Umbilical cord (tissue), 2 donors: ENCODE measurements at places on chromosomes 6 and 20. TPM values are rescaled to one million over a fixed set of nuclear protein-coding genes. Genes with fewer than 3 reads are reported as not detected.

- no peak for DNase-seq
Measured at GRCh38 chr6:56787209-56787608, 144.5 kb upstream of the DST start.

DNA sequence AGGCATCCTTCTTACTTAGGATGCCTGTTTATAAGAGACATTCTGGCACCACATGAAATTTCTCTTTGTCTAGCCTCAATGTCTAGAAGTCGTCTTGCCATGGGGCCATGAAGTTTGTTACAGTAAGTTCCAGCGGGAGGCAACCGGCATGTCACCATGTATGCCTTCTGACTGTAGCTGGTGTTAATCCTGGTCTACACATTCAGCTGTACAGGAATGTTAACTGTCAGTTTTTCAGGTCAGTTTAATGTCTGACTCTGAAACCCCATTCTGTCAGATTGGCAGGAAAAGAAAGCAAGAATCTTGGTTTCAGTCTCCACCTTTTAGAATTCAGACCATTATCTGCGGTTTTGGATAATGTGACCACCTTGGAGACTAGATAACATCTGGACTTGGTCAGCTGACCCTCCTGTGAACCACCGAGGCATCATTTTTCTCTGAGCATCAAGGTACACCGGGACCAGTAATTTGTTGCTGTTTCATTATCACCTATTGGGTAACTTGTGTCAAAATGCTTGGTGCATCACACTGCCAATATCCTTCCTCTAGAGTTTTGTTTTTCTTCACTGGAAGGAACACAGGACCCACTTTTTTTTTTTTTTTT, 228.7 kb downstream of the DOK5 start:
- DNase-seq: no peak

DNA sequence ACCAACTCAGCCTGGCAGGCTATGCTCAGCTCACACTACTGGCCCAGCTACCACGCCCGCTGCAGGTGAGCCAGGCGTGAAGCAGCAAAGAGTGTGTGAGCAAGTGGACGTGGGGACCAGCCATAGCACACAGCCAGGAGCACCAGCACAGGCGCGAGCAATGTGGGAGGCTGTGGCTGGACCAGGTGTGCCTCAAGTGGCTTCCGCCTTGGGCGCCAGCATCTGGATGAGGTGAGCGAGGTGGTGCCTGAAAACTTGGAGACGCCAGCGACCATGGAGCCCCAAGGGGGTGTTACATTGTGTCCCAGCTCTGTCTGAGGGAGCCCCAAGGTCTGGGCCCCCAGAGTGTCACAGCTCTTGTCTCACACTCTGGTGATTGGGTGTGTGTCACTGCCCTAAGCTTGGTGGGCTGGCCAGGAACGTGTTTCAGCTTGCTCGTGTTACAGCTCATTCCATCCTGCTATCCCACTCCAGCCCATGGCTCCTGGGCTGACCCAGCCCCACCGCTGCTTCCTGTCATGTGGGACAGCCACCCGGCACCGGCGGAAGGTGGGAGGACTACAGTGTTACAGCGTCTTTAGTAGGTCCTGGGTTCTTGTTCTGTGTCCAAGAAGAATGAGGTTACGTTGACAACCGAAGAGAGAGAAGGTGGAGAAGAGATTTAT, 508.0 kb upstream of the MMS22L start:
- DNase-seq: no peak

GRCh38 chr6:146851837-146852236, 253.1 kb downstream of the ADGB start:
- DNase-seq: no peak

DNA sequence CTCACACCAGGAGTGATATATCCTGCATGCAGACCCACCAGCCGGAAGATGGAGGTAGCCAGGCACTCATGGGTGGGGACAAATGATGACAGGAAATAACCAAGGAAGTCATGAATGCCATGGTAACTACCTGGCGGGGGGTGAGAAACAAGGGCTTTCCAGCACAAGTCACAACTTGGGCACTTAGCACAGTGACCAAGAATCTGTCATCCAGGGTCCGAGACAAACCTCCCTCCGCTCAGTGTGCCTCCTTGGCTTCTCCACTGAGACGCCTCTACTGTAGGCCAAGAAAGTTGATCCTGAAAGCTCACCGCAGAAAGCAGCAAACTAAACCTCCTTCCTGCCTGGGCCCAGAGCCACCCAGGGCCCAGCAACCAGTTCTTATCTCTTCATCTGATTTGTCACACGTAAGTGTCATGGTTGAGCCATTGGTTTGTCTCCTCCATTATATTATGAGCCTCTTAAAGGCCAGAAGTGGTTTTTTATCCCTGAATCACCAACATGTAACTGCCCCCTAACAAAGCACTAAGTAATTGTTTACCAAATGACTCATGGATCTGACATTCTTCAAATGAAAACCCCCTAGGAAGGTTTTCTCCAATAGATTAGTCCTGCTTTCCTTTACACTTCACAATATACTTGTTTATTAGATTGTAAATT, 84.3 kb upstream of the TAB2 start:
- no peak for DNase-seq

The PLA2G7 gene
- total RNA-seq: 0.48 TPM

The IPCEF1 gene
- 4.1 TPM for total RNA-seq

The MUC22 gene
- total RNA-seq: 6.5 TPM

DNA sequence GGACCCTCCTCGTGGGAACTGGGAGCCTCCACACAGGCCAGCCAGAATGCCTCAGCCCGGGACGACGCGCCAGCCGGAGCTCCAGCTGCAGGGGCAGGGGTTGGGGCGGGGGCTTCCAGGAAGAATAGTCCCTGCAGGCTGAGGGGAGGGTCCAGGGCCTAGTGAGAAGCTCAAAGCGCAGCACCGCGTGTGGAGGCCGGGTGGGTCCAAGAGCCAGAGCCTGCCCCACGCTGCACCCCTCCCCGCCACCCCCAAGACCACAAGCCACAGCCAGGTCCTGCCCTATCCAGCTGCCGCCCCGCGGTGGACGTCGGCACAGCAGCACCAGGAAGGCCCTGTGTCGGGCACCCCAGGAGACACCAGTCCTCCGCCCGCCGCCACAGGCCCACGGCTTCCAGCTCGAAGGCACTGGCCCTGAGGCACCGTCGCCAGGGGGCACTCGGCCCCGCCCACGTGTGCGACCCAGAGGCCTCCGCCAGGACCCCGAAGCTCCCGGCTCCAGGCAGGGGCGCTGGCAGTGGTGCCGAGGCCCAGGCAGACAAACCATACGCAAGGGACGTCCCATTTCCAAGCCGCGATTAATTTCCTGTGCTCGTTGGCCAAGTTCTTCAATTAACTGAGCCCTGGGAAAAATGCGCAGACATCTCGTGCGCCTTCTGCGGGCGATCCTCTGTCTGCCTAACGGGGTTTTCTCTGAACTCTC, 19.5 kb downstream of the KCNQ2 start:
- no peak for DNase-seq

DNA sequence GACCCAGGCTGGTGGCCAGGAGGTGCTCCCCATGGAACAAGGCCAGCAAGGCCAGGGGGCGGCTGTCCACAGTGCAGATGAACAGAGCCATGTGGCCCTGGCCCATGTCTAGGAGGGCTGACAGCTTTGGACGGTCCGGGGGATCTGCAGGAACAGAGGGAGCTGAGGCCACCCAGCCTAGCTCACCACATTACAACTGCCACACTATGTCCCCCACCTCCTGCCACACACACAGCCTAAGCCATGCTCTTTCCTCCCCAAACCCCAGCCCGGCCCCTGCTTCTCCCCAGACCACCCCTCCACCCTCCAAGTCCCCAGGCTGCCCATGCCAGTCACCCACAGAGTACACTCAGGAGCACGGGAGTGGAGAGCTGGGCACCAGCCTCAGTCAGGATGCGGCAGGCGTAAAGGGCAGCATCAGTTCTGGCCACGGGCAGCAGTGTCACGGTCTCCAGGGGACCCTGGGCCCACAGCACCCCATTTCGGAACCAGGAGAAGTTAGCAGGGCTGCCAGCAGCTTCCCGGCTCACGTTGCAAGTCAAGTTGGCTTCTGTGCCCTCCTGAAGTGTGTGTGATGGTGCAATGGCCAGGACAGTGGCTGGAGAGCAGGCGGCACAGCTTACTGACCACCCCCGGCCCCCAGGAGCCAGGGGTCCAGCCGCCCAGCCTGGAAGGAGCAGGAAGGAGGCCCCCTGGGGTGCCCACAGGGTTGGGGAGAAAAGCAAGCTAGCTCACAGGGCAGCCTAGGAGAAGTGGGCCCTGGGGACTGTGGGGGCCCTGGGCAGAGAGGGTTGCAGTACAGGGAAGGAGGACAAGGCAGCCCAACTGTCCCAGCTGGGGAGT, 15.2 kb upstream of the ADAM33 start:
- no peak for DNase-seq

The LY6G6C gene
- total RNA-seq: 3.1 TPM
